ENCODE measurements at places on chromosomes 6 and 20.

- no peak for DNase-seq
These were observed 13.1 kb downstream of the FUCA2 start for GRCh38 chr6:143498428-143498827.

GRCh38 chr6:3351829-3352524 lies 93.2 kb downstream of the PSMG4 start:
- no peak for DNase-seq

DNA sequence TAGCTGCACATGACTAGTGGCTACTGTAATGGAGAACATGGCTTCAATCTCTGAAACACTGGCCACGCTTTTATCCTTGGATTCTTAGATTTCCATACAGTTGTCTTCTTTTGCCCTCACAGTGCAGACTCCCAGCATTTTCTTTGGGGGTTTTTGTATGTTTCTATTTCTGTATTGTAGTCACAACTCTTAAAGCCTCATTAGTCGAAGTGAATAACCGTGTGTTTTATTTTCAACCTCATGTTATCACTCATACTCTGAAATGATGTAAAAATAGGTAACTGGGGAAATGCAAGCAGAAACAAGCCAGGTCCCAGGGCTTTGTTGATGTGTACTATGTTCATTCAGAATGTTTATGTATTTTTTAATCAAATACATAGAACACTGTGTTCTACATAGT lies 162.9 kb downstream of the JARID2 start:
- no peak for DNase-seq

DNA sequence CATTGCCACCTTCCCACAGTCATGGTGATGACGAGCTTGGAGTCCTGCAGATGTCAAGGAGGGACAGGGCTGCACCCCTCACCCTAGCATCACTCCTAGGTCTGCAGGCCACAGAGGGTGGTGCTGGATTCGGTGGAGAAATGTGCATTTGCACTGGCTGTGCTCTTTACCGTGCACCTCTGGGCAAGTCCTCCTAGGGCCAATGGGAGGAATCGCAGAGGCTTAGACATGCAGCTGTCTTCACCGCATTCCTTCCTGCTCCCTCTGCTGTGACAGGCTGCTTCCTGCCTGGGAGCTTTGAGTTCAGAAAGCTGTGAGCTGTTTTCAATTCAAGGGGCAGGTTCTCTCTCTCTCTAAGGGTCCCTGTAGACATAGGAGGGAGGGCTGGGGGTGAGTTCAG lies 85.1 kb downstream of the EDN3 start:
- peak; percentile 65 for DNase-seq

GRCh38 chr6:53530346-53530745 lies 14.6 kb downstream of the GCLC start:
- DNase-seq, result no peak

DNA sequence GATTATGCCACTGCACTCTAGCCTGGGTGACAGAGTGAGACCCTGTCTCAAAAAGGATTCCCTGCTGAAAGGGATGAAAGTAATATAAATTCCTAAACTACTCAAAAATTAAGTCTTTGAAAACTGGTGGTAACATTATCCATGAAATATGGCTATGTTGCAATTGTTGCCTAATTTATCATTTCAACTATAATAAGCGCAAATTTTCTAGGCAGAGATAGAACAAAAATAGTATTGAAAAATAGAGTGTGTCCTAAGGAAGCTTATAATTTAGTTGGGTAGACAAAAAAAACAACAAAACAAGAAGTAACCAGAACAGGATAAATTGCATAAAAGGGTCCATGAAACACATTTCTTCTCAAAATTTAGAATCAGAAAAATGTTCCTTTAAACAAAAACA lies 68.0 kb downstream of the FKBP5 start:
- no peak for DNase-seq

DNA sequence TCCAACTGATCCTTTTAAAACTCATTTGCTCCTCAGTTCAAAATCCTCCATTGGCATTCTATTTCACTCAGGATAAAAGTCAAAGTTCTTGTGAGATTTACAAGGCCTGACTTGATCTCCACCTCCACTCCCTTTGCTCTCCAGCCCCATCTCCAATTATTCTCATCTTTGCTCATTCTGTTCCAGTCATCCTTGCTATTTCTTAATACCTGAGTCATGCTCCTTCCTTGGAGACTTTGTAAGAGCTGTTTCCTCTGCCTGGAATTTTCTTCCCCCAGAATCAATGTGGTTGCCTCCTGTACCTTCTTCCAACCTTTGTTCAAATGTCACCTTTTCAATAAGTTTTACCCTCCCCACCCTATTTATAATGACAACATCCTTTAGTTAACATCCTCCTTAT lies 373.5 kb downstream of the HTR1B start:
- no peak for DNase-seq

- DNase-seq, result no peak
These were observed 225.1 kb downstream of the UBE3D start for GRCh38 chr6:82840571-82840970.

Measured in left hindlimb (tissue), 1 donor.